ENCODE measurements at places on chromosomes 16 and 17.

DNA sequence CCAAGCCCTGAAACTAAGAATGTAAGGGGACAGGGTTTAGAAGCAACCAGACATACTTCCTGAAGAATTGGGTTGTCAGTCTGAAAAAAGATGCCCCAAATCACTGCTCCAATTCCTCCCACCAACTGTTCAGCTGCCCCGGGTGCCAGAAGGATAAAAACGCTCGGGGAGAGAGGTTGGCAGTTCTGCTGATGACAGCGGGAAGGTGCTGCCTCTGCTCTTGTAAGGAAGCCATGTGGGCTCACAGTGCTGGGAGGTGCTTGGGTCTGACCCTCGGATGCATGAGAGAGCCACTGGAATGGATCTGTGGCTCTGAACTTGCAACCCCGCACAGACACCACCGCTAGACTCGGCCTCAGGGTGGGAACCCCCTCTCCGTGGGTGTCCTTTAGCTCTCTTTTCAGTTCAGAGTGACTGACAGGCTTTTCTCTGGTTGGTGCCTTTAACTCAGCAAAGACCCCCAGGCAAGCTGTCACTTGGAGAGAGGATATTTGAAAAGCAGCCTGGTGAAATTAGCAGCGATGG, 364.8 kb upstream of the RBFOX1 start:
- DNase-seq = no peak

GRCh38 chr17:2393174-2393953, 7.5 kb downstream of the MNT start:
- DNase-seq = peak; percentile 94

GRCh38 chr17:66357037-66357436, 54.6 kb downstream of the PRKCA start:
- DNase-seq = no peak

GRCh38 chr16:31113121-31114120, 4.0 kb upstream of the KAT8 start:
- DNase-seq = no peak

DNA sequence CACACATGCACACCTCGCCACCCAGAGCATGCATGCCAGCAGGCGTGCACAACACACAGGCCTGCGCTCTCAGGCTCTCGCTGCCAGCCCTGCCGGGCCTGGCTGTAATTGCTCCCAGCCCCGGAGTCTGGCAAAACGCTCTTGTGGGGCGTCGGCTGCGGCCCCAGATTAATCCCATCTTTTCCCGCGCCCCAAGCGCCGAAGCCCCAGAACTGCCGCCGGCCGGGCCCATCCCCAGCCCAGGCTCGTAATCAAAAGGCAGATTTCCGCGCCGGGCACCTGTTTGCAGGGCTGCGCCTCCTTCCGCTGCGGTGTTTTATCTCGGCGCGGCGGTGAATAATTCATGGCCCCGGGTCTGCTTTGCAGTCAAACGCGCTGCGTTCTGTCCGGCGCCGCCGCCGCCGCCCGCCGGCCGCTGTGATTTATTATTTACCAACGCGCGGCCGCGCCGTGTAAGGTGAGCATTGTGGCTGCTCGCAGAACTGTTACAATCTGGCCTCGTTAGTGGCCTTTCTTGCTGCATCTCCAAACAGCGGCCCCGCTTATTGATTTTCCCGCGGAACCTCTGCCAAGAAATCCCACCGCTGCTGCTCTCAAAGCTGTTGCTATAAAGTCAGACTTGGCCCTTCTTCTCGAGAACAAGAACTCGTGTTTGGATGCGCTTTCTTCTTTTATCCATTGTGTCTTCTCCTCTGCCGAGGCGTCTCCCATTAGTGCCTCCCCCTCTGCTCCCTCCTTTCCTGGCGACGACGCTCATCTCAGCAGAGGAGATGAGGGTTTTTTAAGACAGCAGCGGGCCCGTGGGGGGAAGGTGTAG, 126.1 kb downstream of the IRX5 start:
- DNase-seq = no peak

- no peak for DNase-seq
These were observed 11.8 kb upstream of the RAB11FIP4 start for GRCh38 chr17:31379597-31380205.

- DNase-seq = no peak
These were observed 23.6 kb upstream of the WFDC1 start for GRCh38 chr16:84271037-84271436.

GRCh38 chr17:42329025-42329976, 41.0 kb downstream of the STAT5A start:
- no peak for DNase-seq

- no peak for DNase-seq
These were observed 111.0 kb upstream of the TNRC6C start for GRCh38 chr17:77847221-77848085.

DNA sequence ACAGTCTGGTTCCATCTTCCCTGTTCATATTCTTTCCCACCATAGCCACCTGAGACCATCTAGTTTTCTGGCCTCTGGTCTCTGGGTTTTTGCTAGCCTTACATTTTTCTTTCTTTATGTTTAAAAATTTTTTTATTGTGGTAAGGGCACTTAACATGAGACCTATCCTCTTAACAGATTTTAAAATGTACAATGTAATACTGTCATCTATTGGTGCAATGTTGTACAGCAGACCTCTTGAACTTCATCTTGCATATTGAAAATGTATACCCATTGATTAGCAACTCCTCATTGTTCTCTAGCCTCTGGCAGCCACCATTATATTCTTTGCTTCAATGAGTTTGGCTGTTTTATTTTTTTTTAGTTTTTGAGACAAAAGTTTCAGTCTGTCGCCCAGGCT, 39.2 kb downstream of the ITGAM start:
- DNase-seq = peak; percentile 11

DNA sequence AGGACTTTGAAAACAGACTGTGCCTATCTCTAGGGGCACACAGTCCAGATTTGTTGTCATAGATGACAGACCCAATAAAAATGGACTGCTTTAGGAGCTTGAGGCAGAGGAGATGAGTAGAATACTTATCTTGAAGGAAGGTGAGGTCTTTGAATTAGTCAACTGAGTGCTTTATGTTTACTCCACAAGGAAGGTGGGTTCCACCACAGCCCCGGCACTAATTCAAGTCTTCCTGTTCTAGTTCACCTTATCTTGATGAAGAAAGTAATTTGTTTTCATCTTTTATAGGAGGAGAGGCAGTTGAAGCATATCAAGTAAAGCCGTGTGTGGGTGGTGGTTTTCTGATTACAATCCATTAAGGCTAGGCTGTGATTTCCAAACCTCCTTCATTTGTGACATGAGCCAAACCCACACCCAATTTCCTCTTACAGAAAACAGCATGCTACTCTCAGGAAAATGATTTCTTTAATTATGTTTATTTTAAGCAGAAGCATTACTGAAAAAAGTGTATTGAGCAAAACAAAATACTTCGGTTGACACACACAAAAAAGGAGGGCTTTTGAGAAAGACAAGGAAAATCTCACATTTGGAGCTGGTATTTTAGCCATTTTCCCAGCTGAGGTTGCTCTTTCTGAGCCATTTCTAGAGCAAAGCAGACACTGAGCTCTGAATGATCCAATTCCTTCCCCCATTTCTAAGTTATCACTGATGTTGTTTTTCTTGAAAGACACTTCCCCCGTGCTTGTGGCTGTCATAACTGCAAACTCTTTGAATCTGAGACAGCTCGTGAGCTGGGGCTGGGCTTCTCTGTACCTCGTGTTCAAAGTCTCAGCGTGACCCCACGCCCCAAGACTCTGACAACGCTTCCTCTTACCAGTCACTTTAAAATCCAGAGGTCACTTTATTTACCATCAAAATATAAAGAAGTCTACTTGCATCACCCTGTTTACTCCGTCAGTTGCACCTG, 35.4 kb downstream of the CDRT15 start:
- DNase-seq = peak; percentile 69

DNA sequence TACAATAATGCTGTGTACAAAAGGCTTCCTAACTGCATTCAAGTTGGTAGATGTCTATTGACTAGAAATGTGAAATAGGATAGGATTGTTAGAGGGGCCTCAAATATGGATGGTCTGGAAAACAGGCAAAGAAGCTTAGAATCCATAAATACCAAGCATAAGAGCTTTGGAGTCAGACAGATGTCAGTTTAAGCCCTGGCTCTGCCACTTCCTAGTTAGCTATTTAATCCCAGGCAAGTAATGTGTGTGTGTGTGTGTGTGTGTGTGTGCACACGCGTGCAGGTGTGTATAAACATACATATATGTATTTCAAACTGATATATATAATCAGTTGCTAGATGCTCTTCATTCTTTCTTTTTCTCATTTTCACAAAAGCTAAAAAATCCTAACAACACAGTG, 66.7 kb downstream of the MMD start:
- no peak for DNase-seq

GRCh38 chr17:2232244-2232638, 71.3 kb downstream of the SMG6 start:
- DNase-seq = no peak

DNA sequence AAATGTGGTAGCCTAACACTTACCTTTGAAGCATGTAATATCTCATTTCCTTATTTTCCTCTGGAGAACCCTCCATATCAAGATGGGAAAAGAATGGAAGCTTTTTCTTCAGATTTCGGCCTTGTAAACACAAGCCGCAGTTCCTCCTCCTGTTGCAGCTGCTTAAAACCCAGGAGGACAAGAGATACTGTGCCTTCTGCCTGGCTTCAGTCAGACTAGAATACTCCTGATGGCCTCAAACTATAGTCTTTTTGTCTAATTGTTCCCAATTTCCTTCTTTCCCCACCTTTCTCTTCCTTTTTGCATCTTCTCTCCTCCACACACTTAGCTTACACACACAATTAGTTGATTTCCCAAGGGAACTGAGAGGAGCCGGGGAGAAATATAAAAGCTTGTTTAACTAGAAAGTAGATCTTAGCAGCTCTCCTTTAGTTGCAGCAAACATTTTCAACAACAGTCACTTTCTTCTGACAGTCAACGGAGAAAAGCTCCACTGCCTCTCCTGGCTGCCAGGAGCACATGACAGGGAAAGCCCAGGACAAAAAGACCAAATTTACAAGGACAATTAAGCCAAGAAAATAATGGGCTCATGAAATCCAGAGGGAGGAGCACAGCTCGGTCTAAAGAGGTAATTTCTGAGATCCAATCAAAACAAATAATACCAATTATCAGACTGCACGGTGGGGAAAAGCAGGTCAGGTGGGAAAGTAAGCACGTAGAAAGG, 76.4 kb upstream of the C17orf78 start:
- no peak for DNase-seq

DNA sequence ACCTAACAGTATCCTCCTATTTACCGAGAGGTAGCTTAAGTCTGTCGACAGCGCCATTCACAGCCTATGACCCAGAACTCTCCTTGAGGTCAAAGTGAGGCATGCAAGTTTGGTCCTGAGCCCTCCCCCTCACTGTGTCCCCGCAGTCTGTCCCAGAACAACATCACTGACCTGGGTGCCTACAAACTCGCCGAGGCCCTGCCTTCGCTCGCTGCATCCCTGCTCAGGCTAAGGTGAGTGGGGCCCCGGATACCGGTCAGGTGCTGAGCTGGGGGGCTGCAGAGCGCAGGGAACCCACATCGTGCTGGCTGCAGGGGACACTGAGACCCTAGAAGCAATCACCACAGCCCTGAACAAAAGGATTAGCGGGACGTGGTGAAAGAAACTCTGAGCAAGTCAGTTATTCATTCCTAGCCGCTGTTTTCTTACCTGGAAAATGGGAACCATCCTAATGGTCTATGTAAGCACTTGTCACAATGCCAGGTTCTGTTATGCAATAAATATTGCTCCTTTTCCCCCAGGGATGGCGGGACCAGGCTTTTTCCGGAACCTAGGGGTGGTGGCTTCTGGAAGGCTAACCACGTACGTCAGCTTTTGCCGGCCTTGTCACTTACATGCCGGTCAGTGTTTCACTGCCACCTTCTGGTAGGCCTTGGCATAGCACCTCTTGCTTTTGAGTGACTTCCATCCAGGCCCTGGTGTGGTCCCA, 23.8 kb downstream of the DEXI start:
- DNase-seq = peak; percentile 82

DNA sequence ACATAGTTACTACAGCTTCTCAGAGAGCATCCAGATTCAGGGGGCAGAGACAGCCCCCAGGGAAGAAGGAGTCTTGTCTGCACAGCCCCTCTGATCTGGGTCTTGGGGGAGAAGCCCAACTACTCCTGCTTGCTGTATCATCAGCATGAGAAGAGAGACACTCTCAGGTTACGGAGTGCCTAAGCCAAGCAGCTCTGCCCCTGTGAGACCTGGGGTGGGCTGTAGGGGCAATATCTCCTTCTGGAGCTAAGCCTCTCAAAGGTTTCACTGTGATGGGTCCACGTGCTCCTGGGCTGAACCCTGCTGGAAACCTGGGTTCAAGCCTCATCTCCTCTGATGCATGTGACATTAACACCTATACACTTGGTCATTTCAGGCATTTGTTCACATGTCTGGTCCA, 123.2 kb downstream of the CPPED1 start:
- DNase-seq = no peak

DNA sequence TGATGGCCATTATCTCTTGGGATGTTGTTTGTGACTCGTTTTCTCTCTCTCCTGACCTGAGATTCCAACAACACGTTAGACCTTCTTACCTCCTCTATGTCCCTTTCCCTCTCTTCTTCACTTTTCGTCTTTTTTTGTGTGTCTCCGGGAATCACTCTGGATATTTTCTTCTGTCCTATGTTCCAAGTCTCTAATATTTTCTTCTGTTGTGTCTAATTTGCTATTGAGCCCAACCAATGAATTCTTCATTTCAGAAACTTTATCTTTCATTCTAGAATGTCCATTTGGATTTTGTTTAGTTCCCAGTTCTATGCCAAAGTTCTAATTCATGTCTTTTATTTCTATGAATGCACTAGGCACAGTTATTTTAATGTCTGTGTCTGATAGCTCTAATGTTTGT, 27.1 kb upstream of the PITPNM3 start:
- no peak for DNase-seq

DNA sequence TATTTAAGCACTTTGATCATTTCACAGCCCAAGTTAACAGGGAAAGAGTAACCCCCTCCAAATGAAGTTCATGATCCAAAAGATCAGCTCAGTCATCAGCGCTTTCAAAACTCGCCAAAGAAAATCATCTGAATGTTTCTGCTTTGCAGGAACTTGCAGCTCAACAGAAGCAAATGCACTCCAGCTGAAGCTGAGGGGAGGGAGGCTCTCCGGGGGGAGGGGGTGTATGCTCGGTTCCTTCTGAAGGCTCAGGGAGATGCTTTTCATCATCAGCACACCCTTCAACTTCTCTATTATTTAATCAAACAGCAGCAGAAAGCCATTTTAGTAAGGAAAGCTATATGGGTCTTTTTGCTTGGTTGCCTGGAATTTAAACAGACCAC, 24.4 kb upstream of the ERN1 start:
- no peak for DNase-seq

GRCh38 chr17:36674278-36674650, 72.9 kb downstream of the MRM1 start:
- DNase-seq = no peak
